ENCODE measurements at places on chromosomes 4 and X. TPM values are rescaled to one million over a fixed set of nuclear protein-coding genes. Genes with fewer than 3 reads are reported as not detected.

DNA sequence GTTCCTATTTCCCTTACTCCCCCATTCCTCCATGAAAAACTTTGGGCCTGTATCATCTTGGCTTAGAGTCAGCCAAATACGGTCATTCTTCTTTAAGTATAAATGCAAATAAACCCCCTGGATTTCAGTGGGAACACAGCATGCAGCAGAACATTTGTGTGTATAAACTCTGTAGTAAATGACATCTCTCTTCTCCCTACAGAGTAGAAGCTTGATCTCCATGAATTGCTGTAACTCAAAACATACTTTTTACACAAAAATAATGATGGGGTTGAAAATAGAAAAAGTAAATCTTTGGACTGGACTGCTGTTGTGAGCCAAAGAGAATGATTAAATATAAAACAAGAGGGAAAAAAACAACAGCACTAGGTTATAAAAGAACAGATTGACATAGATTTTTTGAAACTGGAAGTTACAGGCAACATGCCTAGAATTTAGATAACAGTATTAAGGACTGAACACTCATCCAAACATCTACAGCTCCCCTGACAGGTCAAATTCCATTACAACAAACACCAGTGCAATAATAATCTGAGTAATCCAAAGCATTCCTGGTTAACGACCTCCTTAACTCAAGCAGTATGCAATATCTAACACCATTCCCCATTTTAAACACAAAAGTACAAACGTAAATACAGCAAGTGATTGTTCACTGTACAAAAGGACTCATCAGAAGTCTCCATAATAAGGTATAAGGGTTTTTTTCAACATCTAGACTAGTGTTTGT lies 30.7 kb downstream of the TSPAN5 start:
- peak; percentile 50 for DNase-seq

DNA sequence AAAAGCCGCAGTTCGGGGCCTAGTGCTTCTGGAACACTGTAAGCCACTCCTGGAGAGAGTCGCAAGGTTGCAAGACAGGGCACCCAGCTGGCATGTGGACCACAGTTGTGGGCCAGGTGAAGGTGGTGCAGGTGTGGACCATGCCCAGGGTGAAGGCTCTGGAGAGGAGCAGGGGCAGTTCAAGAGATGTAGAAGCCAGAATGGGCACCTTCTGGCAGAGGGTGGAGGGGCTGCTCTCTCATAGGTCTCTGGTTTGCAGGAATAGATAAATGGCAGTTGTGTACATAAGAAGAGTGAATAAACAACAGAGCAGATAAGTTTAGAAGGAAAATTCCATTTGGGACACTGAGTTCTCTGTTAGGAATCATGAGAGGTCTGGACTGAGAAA lies 38.6 kb downstream of the TNIP3 start:
- no peak for DNase-seq

The PIGA gene
- total RNA-seq, result 6.7 TPM

- peak; percentile 51 for DNase-seq
Measured at GRCh38 chr4:73718375-73719373, 21.7 kb upstream of the CXCL8 start.

DNA sequence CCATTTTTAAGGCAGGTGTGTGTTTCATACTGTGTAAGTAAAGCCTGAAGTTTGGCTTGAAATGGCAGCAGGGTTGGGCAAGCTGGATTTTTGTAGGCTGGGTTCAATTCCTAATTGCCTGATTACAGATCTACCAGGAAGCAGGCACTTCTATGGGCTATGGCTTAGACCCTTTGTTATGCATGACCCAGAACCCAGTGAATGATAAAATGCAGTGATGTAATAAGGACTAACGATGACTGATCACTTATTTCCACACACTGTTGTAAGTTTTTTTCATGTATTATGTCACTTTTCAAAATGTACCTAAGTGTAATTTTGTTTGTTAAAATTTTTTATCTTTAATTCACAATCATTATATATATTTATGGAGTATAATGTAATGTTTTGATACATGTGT lies 8.6 kb downstream of the LANCL3 start:
- no peak for DNase-seq

GRCh38 chr4:27763830-27764525 lies 903.3 kb downstream of the STIM2 start:
- no peak for DNase-seq

The RADX gene
- 1.3 TPM for total RNA-seq

- DNase-seq, result no peak
Measured at GRCh38 chr4:121534187-121534586, 153.4 kb upstream of the QRFPR start.

GRCh38 chr4:120096508-120097297 lies 30.1 kb upstream of the MAD2L1 start:
- DNase-seq, result no peak

GRCh38 chrX:262381-262909 lies 18.7 kb upstream of the PLCXD1 start:
- DNase-seq, result no peak

The REELD1 gene
- not detected for total RNA-seq

DNA sequence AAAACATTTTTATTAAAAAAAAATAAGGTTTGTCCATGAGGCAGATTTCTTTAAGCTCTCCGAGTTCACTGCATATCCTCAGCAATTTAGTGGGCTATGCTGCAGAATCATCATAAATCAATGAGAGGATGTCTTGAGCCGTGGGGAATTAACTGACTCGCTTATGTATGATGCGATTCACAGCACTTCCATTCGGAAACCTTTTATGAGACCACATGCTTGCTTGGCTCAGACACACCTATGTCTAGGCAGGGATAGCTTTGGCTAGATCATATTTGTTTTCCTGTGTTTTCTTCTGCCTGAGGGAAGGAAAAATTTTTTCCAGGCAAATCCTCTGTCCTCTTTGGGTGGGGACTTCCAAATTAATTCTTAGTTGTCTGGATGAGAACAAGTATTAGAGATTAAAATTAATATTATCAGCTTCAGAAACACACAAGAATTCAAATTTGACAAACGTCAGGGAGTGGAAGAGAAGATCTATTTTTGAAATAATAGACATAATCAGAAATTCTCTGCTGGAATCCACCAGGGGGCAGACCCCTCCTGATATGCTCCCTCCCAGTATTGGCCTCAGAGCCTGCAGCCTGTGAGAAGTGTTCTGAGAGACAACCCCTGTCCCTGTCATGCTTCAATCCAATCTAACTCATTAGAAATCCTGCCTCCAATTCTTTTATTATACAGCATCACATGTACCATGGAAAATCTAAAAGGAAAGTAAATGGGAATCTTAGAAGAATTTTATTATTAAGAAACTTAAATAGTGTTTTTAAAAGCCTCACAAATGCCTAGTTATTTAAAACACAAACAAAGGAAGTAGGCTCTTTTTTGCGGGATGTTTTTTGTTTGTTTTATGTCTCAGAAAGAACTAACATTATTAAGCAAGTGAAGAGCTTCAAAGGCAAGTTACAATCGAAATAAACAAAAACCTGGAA lies 345.1 kb upstream of the TACR3 start:
- DNase-seq, result peak; percentile 17

The LEF1 gene
- 10.8 TPM for total RNA-seq

- peak; percentile 62 for DNase-seq
Measured at GRCh38 chrX:72621625-72622485, 49.2 kb upstream of the HDAC8 start.

DNA sequence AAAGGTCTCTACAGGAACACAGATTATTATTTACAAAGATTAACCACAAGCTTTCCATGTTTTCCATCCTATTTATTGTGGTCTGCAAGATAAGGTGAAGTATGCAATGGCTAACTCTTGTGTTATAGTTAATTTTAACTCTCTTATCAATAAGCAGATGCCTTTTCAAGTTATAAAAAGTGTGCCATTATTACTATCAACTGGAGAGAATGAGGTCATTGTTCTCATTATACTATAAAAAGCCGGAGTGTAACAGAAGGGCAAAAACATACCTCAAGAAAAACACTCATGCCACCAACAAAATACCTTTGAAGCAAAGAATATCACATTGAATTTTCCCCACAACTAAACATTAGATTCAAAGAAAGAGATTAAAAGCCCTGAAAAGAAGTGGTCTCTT lies 52.0 kb upstream of the SORBS2 start:
- DNase-seq, result no peak

The GPRASP2 gene
- 12.6 TPM for total RNA-seq

DNA sequence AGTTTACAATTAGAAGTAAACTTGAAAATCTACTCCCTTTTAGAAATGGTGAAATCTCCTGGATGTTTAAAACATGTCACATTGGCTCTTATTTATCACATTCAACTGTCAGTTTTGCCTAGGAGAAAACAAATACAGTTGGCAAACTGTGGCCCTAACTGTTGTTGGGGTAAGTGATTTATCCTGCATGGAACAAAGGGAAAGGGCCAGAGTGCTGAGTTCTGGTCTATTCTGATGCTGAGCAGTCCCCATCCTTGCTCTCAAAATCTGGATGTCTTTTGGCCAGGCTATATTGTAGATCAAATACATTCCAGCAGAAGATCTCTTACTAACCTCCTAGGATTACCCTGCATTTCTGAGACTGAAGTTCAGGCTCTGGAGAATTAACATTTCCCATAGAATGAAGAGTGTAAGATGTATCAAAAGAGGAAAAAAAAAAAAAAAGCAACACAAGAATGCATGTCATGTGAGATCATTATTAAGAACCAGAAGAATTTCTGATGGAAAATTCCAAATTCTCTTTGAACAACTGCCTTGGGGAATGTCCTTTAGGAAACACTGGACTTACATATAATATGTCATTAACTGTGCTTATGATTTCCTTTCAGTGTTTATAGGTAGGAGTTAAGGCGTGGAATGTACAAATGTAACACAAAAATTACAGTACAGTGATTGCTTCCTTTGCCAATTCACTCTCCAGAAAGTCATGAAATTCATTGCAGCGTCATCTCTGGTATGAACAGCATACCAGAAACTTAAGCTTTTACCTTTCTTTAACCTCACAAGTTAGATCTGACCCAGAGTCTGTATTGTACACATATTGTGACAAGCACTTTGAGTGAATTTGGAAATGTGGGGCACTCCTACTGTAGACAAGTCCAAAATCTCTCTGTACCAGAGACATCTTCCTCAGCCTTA lies 1012.5 kb upstream of the LCORL start:
- DNase-seq, result no peak

- DNase-seq, result no peak
Measured at GRCh38 chr4:23769406-23769805, 120.4 kb downstream of the PPARGC1A start.

GRCh38 chr4:16959305-16959704 lies 60.9 kb upstream of the LDB2 start:
- DNase-seq, result no peak

GRCh38 chr4:135598151-135598550 lies 1396.6 kb upstream of the PABPC4L start:
- DNase-seq, result no peak

The KCNE5 gene
- total RNA-seq, result 0.29 TPM

- DNase-seq, result peak; percentile 76
Measured at GRCh38 chr4:8403173-8403753, 37.3 kb downstream of the ACOX3 start.

DNA sequence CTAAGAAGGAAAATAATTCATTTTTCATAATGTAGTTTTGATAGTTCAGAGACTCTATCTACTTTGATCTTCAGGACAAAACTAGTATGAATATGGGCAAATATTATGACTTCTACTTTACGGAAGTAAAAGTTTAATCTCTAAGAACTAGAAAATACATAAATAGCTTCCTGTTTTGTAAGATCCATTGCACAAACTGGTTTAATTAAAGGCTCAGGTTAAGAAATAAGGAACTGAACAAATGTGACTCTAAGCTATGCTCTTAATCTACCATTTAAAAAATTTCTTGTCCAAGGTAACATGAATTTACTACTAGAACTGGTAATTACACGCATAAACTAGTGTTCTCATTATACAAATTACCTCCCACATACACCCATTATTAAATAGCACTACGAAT lies 360.6 kb downstream of the INPP4B start:
- no peak for DNase-seq

The NXF2B gene
- total RNA-seq, result not detected

The IL2RG gene
- total RNA-seq, result not detected

- peak; percentile 10 for DNase-seq
Measured at GRCh38 chr4:100372432-100372831, 145.4 kb downstream of the EMCN start.

GRCh38 chrX:16705370-16705769 lies 7.1 kb downstream of the CTPS2 start:
- no peak for DNase-seq

GRCh38 chrX:123665197-123665596 lies 67.7 kb downstream of the THOC2 start:
- DNase-seq, result peak; percentile 49

The SSX4 gene
- total RNA-seq, result not detected

DNA sequence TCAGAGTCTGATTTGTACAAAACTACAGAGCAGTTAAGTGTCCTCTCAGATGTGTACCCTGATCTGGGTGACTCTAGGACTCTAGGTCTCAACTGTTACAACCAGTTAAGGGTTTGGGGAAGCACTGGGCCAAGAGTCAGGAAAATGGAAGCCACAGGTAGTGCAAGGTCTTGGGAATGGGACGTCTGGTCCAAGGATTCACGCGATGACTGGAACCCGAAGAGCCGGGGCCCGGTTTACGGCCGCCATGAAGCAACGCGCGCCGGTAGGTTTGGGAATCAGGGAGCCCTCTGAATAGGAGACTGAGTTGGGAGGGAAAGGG lies 321 bp upstream of the HPRT1 start:
- DNase-seq, result no peak

The RTL5 gene
- 1.3 TPM for total RNA-seq

DNA sequence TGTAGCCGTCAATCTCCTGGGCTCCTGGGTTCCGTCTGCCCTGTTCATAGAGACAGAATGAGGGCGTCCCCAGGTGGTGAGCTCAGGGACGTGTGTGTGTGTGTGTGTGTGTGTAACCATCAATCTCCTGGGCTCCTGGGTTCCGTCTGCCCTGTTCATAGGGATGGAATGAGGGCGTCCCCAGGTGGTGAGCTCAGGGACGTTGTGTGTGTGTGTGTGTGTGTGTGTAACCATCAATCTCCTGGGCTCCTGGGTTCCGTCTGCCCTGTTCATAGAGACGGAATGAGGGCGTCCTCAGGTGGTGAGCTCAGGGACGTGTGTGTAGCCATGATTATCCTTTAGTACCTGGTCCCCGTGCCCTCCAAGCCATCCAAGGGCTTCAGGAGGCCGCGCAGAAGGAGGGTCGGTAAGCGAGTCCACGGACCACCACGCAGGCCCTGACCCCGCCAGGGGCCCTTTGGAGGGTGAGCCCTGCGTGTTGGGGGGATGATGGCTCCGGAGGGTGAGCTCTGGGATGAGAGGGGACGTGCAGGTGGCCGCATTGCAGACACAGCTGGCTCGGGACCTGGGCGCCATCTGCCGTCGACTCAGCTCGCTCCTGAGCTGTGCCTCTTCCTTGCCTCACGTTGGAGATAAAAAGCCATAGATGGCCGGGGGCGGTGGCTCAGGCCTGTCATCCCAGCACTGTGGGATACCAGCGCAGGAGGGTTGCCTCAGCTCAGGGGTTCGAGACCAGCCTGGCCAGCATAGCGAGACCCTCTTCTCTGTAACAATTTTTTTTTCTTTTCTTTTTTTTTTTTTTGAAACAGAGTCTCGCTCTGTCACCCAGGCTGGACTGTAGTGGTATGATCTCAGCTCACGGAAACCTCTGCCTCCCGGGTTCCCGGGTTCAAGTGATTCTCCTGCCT lies 5.4 kb upstream of the GTPBP6 start:
- peak; percentile 30 for DNase-seq

GRCh38 chr4:28772066-28772465 lies 1911.4 kb downstream of the STIM2 start:
- peak; percentile 60 for DNase-seq

The TCP11X2 gene
- total RNA-seq, result not detected

Data from LHCN-M2 (cell line).